AG04449 (cell line): ENCODE measurements at places on chromosomes 2 and 18.

DNA sequence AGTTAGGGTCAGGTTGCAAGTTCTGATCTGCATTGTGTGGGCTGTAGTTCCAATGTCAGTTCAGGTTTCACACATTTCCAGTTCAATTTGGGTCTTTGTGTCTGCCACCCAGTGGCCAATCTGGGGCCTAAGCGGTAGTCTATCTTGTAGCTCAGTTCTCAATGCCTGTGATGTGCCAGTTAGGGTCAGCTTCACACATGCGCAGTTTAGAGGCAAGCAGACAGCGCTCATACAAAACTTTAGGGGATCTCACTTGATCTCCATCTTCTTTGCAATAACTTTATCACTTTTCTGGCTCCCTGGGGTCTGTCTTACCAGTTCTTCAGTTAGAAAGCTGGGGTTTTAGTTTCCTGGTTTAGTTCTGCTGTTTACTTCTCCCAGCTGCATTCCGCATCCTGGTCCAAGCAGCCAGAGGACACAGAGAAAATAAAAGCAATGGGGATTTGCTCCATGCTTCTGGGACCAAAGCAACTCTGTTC lies 11.0 kb upstream of the ZNF24 start:
- DNase-seq: peak; percentile 36

- DNase-seq: no peak
These were observed 141.6 kb upstream of the CYP1B1 start for GRCh38 chr2:38217401-38218188.

DNA sequence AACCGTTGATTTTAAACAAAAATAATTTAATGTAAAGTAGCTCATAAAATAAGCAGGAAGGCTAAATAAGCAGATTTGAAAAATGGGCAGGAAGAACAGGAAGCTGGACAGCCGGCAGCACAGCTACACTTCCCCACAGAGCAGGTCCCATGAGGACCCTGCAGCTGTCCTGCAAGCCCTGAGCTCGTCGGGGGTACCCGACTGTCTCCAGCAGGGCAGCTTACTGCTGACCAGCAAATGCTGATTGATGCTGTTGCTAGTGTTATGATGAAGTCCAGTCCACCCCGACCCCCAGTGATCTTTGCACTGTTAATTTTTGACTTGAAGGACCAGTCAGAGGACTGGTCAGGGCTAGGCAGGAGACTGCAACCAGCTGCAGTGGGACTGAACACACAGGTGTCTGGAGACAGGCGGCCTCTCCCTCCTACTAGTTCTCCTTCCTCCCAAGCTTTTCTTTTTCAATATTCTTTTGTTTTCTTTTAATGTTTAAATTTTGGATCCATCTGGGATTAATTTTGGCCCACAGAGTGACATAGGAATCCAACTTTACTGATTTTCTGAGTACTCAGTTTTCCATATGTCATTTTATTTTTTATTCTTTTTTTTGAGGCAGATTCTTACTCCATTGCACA lies 27.7 kb downstream of the POLE4 start:
- no peak for DNase-seq

DNA sequence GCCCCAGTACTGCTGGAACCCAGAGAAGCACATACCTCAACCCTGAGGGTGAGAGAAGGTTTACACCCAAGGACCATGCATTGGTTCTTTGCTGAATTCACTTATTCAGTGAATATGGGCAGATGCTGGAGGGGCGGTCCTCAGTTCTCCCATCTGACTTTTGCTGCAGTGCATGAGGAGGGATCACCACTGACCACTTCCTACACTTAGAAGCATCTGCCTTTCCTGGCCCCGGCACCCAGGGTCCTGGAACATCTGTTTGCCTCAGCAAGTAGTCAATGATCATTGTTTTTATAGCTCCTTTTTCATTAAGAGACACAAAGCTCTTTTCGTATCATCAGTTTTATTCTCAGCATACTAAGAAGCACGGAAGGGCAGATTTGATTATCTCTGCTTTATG lies 211.4 kb downstream of the SH3RF3 start:
- DNase-seq: no peak

DNA sequence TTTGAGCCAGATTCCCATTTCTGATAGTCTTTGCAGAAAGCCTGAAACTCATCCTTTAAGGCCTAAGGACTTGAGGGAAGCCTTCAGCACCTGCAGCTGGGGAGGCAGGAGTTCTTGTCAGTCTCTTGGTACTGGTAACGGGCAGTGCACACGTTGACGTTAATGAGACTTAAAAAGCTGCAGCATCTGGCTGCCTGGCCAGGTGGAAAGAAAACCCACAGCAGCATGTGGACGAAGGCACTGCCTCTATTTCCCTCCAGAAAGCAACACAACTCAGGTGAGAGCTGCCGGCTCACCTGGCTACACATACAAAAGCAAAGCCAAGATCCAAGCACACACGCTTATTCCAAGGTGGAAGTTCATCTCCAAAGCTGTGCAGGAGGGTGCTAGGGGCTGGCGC lies 178.8 kb downstream of the ANAPC1 start:
- no peak for DNase-seq

GRCh38 chr2:52970642-52971041 lies 797.0 kb upstream of the CHAC2 start:
- no peak for DNase-seq

DNA sequence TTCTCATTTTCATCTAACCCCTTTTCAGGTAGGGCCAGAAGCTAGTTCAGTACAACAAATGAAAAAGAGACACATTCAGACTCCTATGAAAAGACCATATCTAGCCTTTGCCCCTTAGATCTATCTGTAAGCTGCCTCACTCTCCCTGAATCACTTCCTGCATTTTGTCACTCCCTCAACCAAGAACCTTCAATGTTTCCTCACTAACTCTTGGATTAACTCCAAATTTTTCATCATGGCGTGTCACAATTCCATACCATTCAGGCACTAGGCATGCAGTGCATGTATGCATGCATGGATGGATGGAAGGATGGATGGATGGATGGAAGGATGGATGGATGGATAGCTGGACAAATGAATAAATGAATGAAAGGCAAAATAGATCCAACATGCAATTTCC lies 356.9 kb downstream of the TNS1 start:
- DNase-seq: no peak

GRCh38 chr2:144619760-144620159 lies 99.8 kb upstream of the ZEB2 start:
- no peak for DNase-seq

- DNase-seq: no peak
These were observed 5.2 kb downstream of the RAPGEF4 start for GRCh38 chr2:172740856-172741255.

- no peak for DNase-seq
These were observed 961.4 kb downstream of the DSC3 start for GRCh38 chr18:30081122-30081521.

- no peak for DNase-seq
These were observed 102.9 kb downstream of the DDX1 start for GRCh38 chr2:15694589-15694986.

- DNase-seq: no peak
These were observed 866 bp downstream of the CWC22 start for GRCh38 chr2:180006231-180006630.

- DNase-seq: no peak
These were observed 442.5 kb upstream of the KLHL29 start for GRCh38 chr2:22942441-22942840.

GRCh38 chr18:3703732-3704176 lies 253.8 kb downstream of the TGIF1 start:
- DNase-seq: peak; percentile 12

DNA sequence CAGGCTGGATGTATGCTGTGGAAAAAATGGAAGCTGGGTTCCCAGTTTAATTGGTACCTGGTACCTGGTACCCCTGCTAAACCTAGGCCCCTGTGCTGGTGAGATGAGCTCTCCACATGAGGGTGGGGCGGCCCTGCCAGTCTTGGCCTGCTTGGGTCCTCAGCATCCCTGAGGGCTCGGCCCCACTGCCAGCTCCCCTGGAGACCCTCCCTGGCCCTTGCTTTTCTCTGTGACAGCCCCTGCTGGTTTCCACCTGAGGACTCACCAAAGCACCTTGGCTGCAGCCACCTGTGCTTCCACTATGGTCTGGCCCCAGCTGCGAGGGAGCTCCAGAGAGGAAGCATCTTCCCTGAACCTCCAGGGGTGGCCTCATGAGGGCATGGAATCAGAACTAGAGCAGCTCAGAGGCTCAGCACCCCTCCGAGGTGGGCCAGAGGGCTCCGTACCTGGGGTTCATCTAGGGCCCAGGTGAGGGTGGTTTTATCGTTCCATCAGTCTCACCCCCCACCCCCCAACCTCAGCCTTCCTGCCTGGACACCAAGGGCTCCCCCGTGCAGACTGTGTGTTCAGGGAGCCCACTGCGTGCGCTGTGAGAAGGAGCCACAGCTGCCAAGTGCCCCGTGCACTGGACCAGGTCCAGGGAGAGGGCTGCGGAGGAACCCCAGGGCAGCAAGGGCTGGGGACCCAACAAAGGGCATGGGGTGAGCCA lies 23.7 kb upstream of the HDAC4 start:
- no peak for DNase-seq

- DNase-seq: no peak
These were observed 262.9 kb upstream of the GULP1 start for GRCh38 chr2:188028739-188029138.

DNA sequence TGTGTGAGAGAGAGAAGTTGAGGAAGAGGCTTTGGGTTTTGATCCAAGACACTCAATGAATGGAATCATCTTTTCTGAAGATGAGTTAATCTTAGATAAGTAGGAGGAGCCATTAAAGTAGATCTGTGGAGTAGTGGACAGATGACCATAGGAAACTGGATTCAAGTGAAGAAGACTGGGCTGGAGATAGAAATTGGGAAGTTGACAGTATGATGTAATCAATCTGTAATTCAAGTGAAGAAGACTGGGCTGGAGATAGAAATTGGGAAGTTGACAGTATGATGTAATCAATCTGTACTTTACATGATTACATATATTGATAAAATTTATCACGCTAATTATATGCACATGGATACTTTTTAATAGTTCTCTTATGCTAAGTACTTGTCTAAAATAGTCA lies 92.8 kb downstream of the PHLPP1 start:
- no peak for DNase-seq

GRCh38 chr18:3594760-3595368 lies 144.9 kb downstream of the TGIF1 start:
- DNase-seq: no peak

- no peak for DNase-seq
These were observed 93.4 kb downstream of the IKZF2 start for GRCh38 chr2:213057977-213058376.

DNA sequence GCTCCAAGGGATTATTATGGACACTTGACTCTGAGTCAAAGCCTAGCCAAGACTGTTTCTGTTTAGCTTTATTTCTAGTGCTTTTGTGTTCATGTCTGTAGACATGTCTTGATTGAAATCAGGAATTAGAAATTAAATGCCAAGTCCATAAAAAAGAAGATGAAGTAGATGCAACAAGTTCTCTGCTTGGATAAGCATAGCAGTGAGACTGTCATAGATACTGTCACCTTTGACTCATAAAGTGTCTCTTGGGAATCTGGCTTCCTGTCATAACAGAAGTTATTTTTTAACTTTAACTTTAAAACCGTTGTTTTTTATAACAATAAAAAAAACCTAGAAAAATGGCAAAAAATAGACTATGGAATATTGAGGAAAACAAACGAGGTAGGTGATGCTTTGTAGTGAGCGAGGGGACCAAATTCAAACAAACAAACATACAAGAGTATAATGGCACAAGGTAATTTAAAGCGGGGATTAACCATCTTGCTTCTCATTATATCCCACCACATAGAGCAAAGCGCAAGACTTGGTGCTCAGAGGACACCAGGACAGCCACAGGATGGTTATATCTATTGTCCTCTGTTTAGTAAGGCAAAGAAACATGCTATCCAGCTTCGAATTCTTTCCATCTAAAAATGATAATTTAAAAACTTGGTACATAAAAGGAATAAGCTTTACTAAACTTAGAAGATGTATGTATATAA lies 64.6 kb downstream of the CD226 start:
- DNase-seq: no peak

DNA sequence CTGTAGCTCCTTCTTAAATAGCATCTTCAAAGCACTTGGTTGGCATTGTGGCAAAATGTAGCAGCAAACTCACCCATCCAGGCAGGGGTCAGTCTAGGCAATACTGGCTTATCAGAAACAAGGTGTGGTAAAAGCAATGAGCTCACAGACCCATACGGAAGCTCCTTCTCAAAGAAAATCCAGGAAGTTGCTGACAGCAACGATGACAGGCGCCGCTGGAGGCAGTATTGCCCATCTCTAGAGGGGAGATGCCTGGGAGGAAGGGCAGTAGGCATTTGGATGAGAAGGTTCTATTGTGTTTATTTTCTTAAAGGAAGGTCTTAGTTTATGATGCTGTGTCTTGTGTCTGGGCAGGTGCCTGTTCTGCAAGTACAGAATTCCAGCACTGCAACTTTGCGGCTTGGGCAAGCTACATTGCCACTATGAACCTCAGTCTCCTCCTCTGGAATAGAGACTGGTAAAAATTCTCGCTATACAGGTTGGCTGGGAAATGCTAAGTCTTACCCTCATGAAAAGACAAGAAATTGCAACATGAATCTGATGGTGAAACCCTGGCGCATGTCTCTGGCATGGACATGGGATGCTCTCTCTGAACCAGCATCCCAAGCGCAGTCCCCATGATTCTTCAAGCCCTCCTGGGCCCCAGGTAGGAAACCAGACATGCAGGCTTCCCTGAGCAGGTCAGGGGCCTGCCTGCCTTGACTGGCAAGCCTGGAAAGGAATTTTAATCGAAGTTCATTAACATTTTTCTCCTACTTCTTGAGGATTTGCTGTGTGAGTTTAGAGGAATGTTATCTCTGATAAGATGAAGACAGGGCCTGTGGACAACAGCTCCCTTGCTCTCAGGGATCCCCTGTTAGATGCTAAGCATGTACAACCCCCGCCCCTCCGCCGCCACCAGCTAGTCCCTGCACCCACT lies 156.0 kb downstream of the TFCP2L1 start:
- no peak for DNase-seq

DNA sequence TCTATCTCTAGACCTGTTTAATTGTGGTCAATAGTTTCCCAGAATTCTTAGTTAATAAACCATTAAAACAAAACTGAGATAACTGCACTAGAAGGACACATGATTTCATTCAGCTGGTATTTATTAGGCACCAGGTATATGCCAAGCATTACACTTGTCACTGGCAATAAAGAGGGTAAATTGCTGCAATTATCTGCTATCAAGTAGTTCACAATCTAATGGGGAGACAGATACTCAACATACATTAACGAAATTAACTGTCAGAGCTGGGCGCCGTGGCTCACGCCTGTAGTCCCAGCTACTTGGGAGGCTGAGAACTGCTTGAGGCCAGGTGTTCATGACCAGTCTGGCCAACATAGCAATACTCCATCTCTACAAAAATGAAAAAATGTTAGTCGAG lies 71.7 kb upstream of the WIPF1 start:
- DNase-seq: no peak

- no peak for DNase-seq
These were observed 207.0 kb upstream of the CXCR4 start for GRCh38 chr2:136324966-136325365.

- no peak for DNase-seq
These were observed 83.0 kb upstream of the RAB6C start for GRCh38 chr2:129896226-129897100.

DNA sequence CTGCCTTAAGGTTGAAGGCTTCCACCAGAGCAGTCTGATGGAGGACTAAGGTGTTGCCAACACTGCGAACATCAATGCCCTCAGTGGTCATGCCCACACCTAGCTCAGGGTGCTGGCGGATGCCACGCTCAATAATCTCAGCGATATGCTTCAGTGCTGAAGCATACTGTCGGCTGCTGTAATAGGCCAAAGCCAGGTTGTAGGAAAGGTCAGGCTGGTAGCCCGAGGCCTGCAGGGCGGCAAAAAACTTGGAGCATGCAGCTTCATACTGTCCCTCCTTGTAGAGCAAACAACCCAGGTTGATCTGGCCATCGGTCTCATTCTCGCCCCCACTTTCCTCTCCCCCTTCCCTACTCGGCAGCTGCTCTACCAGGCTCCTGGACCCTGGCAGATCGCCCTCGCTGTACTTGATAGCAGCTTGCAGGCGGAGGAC lies 159.4 kb downstream of the AGPS start:
- no peak for DNase-seq
